NCI-H1436 treated with DMSO at 0.1 percent for 48 hours (cell line): ENCODE measurements at places on chromosomes 13 and 19.

GRCh38 chr13:74191410-74191809 is 57.2 kb upstream of the KLF12 start:
- DNase-seq = no peak

DNA sequence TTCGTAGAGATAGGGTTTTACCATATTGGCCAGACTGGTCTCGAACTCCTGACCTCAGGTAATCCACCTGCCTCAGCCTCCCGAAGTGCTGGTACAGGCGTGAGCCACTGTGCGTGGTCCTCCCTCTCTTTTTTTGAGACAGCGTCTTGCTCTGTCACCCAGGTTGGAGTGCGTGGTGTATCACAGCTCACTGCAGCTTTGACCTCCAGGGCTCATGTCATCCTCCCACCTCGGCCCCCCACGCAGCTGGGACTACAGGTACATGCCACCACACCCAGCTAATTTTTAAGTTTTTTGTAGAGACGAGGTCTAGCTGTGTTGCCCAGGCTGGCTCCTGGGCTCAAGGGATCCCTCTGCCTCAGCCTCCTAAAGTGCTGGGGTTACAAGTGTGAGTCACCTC is 18.2 kb downstream of the ZSCAN18 start:
- DNase-seq = no peak

DNA sequence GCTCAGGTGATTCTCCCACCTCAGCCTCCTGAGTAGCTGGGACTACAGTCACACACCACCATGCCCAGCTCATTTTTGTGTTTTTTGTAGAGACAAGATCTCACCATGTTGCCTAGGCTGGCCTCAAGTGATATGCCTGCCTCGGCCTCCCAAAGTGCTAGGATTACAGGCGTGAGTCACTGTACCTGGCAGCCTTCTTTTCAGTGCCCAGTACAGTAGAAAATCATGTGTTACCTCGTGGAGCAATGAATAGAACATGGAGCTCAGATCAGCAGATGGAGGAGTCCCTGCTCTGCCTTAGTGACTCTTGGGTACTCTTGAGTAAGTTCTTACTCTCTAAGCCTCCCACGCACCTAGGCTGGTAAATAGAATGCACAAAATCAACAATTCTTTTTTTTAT is 44.7 kb downstream of the THSD1 start:
- no peak for DNase-seq

DNA sequence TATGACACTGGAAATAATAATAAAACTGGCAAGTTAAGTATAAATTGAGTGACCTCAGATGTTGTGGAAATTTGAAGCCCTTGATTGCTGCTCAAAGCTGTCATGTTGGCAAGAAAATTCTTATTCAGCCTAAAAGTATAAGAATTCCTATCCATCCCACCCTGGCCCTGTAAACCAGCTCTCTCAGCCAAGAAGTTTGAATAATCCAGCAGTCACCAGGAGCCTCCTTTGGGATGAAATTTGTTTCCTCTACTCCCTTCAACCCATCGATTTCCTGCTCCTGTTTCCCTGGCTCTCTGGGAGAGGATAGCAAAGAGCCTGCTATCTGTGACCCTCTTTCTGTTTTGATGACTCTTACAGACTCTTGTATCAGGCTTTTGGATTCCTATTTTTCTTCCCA is 169.3 kb downstream of the LHFPL6 start:
- DNase-seq = no peak

DNA sequence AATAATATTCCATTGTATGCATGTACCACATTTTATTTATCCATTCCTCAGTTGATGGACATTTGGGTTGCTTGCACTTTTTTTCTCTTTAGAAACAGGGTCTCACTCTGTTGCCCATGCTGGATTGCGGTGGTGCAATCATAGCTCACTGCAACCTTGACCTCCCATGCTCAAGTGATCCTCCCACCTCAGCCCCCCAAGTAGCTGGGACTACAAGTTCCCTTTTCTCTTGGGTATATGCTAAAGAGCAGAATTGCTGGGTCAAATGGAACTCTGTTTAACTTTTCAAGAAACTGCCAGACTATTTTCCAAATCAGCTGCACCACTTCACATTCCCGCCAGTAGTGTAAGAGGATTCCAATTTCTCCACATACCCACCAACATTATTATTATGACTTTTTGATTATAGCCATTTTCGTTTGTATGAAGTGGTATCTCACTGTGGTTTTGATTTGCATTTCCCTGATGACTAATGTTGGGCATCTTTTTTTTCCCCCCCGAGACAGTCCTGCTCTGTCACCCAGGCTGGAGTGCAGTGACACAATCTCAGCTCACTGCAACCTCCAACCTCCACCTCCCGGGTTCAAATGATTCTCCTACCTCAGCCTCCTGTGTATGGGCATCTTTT is 7.6 kb upstream of the IPO5 start:
- no peak for DNase-seq
